ENCODE measurements at places on chromosomes 6 and 20.

DNA sequence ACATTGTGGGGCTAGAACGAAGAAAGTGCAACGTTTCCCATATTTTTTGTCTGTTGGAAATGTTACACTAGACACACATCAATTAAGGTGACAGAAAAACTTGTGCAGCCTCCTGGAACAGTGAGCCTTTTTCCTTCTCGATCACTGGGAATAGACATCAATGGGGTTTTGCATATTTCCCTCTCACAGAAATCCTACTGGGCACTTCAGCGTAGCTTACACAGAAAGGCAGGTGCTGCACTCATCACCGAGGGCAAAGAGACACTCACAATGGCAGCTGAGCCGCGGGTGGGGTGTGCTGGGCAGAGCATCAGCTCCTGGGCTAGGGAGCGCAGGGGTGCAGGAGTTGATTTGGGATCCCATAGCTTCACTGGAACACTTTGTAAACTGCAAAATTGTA, 64.5 kb downstream of the THBS2 start:
- H3K4me3 ChIP-seq = no peak overlapping the region
- H3K36me3 ChIP-seq = no peaks in the 10 kb centered on the region
- H3K27me3 ChIP-seq = no peaks in the 10 kb centered on the region
- H3K4me1 ChIP-seq = peaks cover 27% of the 10 kb centered on the region

GRCh38 chr6:89239338-89239737, 22.2 kb upstream of the GABRR1 start:
- no peaks in the 10 kb centered on the region for H3K4me1 ChIP-seq
- no peak overlapping the region for H3K27ac ChIP-seq
- no peak overlapping the region for H3K4me3 ChIP-seq

DNA sequence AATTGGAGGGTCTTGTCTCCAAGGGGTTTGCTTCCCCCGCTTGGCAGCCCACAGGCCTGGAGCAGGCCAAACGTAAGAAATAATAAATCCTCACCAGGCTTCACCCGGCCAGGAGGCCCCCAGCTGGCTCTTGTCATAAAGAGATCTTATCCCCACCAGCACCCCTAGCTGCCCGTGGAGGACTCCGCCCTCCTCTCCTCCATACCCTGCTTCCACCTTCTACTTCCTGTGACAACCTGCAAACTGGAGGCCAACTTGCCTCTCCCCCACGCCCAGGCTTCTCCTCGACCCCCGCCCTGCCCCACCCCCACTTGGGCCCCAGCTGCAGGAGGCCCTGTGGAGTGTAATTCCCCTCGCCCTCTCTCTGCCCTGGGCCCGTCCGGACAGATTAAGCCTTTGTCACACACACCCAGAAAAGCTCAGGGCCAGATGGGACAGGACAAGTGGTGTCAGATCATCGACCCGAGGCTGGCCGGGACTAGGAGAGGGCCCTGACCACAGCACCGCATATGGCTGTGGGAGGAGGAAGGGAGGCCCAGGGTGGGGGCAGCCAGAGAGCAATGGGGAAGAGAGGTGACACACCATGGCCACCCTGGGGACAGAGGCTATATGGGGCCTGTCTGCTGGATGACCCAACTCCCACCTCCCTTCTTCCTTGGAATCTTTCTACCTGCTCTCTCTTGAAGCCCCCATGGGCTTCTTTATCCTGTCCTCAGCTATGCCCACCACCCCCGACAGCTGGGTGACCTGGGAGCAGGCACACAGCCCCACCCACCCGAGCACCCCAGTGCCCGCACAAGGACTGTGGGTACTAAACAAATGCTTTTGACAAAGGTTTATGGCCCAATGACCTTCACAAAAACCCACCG, 3.9 kb downstream of the NOL4L start:
- no peaks in the 10 kb centered on the region for H3K27me3 ChIP-seq
- no peak for DNase-seq
- no peak overlapping the region for H3K27ac ChIP-seq
- H3K36me3 ChIP-seq = no peaks in the 10 kb centered on the region
- no peaks in the 10 kb centered on the region for H3K4me1 ChIP-seq

DNA sequence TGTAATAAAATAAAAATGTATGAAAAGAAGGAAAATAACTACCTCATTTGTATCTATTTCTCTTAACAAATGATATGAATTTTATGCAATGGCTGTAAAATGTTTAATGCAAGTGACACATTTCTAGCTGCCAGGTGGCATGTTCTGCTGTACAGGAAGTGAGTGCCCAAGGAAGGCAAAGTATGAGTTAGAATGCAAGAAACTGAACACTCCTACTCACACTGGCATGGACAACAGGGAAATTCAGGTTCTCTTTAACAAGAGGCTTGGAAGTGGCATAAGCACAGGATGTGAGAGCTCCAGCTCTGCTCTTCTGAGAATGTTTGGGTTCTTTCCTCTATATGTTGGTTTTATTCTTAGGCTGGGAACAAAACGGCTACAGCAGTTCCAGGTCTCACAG, 20.4 kb upstream of the LAMA4 start:
- no peak overlapping the region for H3K27ac ChIP-seq
- peaks cover 12% of the 10 kb centered on the region for H3K4me1 ChIP-seq
- no peaks in the 10 kb centered on the region for H3K27me3 ChIP-seq
- H3K4me3 ChIP-seq = no peak overlapping the region

DNA sequence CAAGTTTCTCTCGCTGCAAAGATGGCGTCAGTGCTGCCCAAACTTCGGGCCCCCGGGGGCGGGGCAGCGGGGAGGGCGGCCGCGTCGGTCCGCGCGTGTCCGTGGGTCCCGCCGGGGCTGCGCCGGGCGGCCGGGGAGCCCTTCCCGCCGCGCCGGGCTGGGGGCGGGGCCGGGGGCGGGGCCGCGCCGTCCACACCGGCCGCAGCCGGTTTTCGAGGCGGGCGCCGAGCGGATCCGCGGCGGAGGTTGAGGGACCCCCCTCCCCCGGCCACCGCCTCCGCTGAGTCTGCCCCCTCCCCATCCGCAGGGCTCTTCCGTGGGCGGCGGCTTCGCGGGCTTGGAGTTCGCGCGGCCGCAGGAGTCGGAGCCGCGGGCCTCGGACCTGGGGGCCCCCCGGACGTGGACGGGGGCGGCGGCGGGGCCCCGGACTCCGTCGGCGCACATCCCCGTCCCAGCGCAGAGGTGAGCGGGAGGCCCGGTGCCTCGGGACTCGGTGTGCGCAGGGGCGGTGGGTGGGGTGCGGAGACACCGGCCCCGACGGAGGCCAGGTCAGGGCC, 572 bp downstream of the SLC2A4RG start:
- peak overlapping the region; percentile 68 for H3K4me3 ChIP-seq
- H3K27me3 ChIP-seq = no peaks in the 10 kb centered on the region
- H3K36me3 ChIP-seq = 0 out of 2 replicates have a peak, but pooled peaks cover 8% of the 10 kb centered on the region
- DNase-seq = peak; percentile 66

DNA sequence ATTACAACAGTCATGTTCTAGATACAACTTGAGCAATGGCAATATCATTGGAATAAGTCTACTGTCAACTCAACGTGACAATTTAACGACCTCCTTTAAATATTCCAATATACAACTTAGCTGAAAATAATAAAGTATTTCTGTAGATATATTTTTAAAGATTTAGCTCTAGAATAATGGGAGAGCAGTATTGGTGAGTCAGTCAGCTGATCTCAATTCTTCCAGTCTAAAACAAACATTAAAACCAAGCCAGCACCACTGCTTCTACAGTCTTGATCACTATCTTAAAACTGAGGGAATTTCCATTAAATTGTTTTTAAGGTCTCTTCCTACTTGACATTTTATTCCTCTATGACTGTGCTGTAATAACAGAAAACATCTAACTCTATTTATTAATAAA, 38.2 kb downstream of the NOL7 start:
- no peaks in the 10 kb centered on the region for H3K27me3 ChIP-seq
- no peaks in the 10 kb centered on the region for H3K4me1 ChIP-seq
- peaks cover 3% of the 10 kb centered on the region for H3K36me3 ChIP-seq
- no peak overlapping the region for H3K27ac ChIP-seq
- DNase-seq = peak; percentile 52

- peak overlapping the region; percentile 75 for H3K4me3 ChIP-seq
- peak; percentile 83 for DNase-seq
- peak overlapping the region; percentile 72 for H3K27ac ChIP-seq
- H3K36me3 ChIP-seq = no peaks in the 10 kb centered on the region
- no peaks in the 10 kb centered on the region for H3K27me3 ChIP-seq
- peaks cover 18% of the 10 kb centered on the region for H3K4me1 ChIP-seq
These were observed 46.0 kb upstream of the UST start for GRCh38 chr6:148700741-148701311.

DNA sequence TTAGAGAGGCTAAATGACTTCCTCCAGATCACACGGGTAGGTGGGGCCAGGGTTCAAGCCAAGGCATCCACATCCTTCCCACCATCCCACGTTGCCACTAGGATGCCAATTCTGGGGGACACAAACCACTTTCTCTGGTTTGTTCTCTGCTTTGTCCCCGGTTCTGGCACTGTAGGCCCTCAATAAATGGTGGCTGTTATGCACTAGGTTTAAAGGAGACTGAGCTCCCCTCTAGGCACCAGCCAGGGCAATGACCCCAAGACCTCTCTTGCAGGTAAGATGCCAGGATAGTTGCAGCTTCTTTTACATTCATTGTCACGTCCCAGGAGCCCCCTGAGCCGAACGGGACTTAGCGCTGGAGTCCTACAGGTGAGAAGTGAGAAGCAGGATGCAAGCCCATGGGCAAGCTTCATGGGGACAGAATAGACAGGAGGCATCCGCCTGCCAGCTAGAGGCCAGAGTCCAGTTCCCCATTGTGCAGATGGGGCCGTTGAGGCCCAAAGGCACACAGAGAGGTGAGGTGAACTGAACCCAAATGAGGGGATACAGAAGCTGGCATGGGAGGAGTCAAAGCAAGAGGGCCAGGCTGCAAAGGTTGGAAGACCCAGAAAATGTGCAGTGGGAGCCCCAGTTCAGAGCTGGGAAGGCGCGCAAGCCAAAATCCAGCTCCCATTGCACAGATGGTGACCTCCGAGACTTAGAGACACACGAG, 677 bp downstream of the PXMP4 start:
- H3K4me1 ChIP-seq = no peaks in the 10 kb centered on the region
- H3K36me3 ChIP-seq = no peaks in the 10 kb centered on the region
- DNase-seq = peak; percentile 26
- peak overlapping the region; percentile 81 for H3K4me3 ChIP-seq
- H3K27ac ChIP-seq = peak overlapping the region; percentile 33

DNA sequence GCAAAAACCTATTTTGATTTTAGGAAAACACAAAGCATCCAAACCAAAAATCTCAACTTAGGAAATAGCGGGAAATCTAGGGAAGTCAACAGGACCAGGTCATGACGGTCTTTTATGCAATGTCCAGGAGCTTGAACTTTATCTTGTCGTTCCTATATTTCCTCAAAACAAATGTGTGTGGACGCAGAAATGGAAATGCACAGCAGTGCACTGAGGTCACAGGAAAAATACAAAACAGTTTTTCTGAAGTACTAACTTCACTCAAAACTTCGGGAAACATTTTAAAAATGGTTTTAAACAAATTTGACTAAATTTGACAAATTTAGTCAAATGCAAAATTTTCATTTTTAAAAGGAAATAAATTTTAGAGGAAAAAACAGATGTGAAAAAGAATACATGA, 5.5 kb upstream of the SLC17A2 start:
- H3K36me3 ChIP-seq = no peaks in the 10 kb centered on the region
- H3K27ac ChIP-seq = no peak overlapping the region
- H3K4me1 ChIP-seq = no peaks in the 10 kb centered on the region
- DNase-seq = no peak
- H3K4me3 ChIP-seq = no peak overlapping the region

DNA sequence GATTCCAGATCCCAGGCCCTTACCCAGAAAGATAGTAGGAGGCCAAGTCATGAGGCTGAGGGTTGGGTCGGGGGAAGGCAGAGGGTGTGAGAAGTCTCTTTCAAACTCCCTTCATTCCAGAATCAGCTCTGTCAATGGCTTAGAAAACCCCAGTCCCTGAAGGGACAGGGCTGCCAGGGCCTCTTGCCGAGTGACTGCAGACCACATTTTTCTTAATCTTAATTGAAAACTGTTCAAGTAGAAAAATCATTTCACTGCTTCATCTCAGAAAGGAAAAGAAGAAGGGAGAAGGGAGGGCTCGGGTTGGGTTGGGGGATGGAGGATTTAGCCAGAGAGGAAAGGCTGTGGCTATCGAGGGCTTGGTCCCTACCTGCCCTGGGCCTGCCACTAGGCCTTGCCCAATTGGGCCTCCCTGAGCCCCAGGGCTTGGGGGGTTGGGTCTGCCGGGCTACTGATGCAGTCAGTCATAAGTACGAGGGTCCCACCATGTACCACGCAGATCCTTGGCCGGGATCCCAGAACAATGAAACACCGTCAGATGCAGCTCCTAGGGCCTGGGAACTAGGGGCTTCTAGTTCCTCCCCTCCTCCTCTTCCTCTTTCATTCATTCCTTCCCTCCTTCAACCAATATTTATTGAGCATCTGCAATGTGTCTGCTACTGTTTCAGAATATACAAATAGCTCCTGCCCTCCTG, 44.0 kb upstream of the CTNNBL1 start:
- H3K4me1 ChIP-seq = peaks cover 7% of the 10 kb centered on the region
- no peak overlapping the region for H3K27ac ChIP-seq
- no peak overlapping the region for H3K4me3 ChIP-seq

GRCh38 chr6:42361036-42361435, 90.7 kb downstream of the TRERF1 start:
- H3K4me3 ChIP-seq = no peak overlapping the region
- no peak overlapping the region for H3K27ac ChIP-seq
- no peak for DNase-seq
- no peaks in the 10 kb centered on the region for H3K36me3 ChIP-seq
- H3K27me3 ChIP-seq = no peaks in the 10 kb centered on the region

DNA sequence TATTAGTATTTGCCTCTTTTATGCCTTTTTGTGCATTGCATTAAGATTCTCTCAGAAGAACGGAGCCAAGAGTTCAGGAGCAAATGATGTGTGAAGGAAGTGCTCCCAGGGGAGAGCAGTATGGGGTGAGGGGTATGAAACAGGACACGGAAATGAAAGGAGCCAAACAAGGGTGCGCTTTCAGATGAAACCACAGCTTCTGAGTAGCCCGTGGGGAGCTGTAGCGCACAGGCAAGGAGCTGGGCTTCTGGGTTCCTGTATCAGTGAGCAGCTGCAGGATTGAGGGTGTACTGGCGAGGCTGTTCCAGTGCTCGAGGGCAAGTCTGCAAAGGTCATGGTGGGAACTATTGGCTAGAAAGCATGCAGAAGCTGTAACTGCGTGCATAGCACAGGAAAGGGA, 25.4 kb downstream of the ANKEF1 start:
- no peaks in the 10 kb centered on the region for H3K36me3 ChIP-seq
- no peaks in the 10 kb centered on the region for H3K4me1 ChIP-seq
- no peak overlapping the region for H3K27ac ChIP-seq
- H3K4me3 ChIP-seq = no peak overlapping the region

- peak overlapping the region; percentile 91 for H3K27ac ChIP-seq
- H3K4me1 ChIP-seq = peaks cover 22% of the 10 kb centered on the region
- H3K36me3 ChIP-seq = no peaks in the 10 kb centered on the region
- H3K4me3 ChIP-seq = peak overlapping the region; percentile 86
These were observed 636 bp downstream of the SUPT3H start for GRCh38 chr6:45377043-45377553.

- H3K27me3 ChIP-seq = peaks cover 15% of the 10 kb centered on the region
- no peak overlapping the region for H3K27ac ChIP-seq
- H3K4me1 ChIP-seq = no peaks in the 10 kb centered on the region
These were observed 642 bp downstream of the EEF1A2 start for GRCh38 chr20:63497946-63498935.

Data from GM23248 (cell line).